Esophagus muscularis mucosa (tissue), 4 donors: ENCODE measurements at places on chromosomes 7 and 10.
A peak's percentile ranks its signal among the peaks of the same experiment; 100 is the strongest.

- H3K27me3 ChIP-seq: no peaks in the 10 kb centered on the region
- H3K4me3 ChIP-seq: no peak overlapping the region
- no peaks in the 10 kb centered on the region for H3K36me3 ChIP-seq
- no peaks in the 10 kb centered on the region for H3K4me1 ChIP-seq
- no peak overlapping the region for H3K27ac ChIP-seq
- no peak for DNase-seq
These were observed 274.8 kb downstream of the FGFR2 start for GRCh38 chr10:121323443-121323842.

DNA sequence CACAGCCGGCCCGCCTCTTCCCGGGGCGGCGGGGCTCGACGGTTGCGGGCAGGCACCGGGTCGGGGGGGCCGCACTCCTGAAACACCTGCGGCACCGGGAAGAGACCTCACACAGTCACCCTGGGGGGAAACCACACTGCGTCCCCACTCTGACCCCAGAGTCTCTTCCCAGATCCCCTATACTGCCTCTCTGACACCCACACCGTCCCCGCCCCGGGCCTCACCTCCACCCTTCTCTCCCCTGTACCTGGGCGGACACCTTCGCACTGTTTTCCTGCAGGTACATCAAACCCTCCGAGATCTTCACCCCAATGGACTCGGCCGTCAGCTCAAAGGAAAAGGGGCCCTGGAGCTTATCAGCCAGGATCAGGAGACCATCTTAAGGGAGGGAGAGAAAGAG is 3.4 kb upstream of the GAL3ST4 start:
- H3K4me3 ChIP-seq: peak overlapping the region; percentile 64
- peaks cover 9% of the 10 kb centered on the region for H3K27me3 ChIP-seq
- DNase-seq: no peak
- no peak overlapping the region for H3K27ac ChIP-seq
- peaks cover 36% of the 10 kb centered on the region for H3K4me1 ChIP-seq

DNA sequence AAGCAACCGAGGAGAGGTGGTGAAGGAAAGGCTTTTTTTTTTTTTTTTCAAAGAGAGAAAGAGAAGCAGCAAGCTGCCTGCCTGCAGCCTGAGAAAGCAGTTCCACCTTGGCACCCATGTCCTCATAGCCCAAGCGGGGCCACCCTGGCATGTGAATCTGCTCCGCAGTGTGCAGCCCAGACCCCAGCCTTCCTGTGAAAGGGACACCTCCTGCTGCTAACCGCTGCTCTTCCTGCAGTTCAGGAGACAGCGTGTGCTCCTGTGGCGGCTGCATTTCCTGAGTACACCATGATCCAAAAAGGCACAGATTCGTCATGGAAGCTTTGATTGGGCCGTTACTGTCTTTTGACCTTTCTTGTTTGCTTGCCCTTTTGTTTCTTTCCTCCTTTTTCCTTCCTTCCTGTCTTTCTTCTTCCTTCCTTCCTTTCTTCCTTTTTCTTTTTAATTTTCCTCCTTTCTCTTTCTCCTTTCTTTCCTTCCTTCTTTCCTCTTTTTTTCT is 38.1 kb downstream of the IKZF1 start:
- H3K27me3 ChIP-seq: peaks cover 3% of the 10 kb centered on the region
- H3K4me3 ChIP-seq: no peak overlapping the region
- no peak overlapping the region for H3K27ac ChIP-seq
- H3K36me3 ChIP-seq: no peaks in the 10 kb centered on the region
- no peaks in the 10 kb centered on the region for H3K4me1 ChIP-seq

- H3K27me3 ChIP-seq: no peaks in the 10 kb centered on the region
- H3K36me3 ChIP-seq: peaks cover 30% of the 10 kb centered on the region
- H3K4me3 ChIP-seq: no peak overlapping the region
- peaks cover 5% of the 10 kb centered on the region for H3K4me1 ChIP-seq
These were observed 370.1 kb upstream of the GALNT17 start for GRCh38 chr7:70761711-70762328.
